ENCODE measurements at places on chromosomes 5 and 9.

DNA sequence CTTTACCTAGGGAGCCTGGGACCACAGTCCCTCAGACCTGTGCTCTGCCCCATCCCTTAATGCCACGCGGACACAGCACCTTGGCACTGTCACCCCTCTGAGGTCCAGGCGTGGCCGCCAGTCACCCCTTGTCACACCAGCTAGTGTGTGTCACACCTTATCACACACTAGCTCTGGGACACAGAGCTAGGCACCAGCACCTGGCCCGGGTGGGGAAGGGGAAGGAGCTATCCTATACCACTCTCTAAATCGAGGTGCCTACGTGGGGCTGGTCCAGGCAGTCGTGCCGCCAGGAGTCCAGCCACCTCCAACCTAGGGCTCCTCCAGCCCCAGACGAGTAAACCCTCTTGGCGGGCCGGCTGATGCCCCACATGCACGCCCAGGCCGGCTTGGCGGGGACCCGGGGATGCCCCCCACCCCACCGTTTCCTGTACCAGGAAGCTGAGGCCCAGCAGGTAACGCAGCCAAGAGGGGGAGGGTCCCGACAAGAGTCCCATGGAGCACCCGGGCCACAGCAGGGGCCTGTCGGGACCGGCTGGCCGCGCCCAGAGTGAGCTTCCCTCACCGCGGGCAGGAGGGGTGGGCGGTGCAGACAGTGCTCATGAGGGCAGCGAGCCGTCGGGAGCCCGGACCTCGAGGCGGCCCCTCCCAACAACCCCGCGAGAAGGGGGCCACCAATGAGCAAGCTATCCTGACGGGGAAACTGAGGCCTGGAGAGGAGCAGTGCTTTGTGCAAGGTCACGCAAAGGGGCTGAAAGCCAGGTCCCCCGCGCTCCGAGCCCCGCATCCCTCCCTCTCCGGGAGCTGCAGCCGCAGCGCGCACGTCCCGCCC lies 550 bp downstream of the CORO2A start:
- peak; percentile 14 for DNase-seq

DNA sequence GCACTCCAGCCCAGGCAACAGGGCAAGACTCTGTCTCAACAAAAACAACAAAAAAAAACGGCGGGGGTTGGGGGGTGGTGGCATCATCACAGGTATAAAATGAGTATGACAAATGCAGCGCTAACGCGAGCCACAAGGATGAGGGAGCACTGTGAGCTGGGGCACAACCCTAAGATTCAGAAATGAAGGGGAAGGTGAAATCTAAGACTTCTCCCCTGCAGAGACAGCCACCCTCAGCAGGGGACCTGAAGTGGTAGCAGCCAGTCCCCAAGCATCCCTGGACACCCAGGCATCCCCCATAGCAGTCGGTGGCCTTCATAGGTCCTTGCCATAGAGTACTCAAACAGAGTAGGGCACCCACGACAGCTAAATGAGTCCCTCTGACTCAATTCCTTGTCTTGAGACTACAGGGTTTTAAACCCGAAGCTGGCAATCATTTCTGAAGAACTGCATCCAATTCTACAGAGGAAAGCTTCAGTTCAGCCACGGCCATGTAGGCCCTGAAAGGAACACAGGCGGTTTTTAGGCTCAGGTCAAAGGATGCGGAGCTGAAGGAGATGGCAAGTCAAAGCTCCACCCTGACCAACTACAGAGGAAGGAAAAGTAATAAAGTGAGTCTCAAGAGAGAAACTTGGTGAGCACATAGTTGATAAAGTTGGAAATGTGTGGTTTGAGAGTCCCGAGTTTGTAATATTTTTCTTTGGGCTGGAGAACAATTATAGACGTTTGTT lies 50.3 kb downstream of the MYO10 start:
- DNase-seq = no peak

DNA sequence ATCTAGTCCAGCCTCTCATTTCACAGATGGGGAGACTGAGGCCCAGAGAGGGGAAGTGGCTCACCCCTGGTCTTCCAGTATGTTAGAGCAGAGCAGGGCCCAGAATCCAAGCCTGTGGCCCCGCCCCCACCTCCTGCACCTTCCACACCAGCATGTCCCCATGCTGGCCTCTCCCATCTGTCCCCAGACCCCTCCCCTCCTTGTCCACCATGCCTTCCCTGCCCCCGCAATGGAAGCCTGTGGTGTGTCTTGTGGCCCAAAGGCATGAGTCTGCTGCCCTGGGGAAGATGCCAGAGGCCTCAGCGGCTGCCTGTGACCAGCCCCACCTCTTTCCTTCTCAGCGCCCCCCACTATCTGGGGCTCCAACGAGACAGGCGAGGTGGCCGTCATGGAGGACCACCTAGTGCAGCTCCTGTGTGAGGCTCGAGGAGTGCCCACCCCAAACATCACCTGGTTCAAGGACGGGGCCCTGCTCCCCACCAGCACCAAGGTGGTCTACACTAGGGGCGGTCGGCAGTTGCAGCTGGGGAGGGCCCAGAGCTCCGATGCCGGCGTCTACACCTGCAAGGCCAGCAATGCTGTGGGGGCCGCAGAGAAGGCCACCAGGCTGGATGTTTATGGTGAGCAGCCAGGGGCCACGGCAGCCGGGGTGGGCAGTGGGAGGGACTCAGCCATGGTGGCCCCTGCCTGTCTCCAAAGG lies 87.2 kb downstream of the HMCN2 start:
- DNase-seq = no peak

DNA sequence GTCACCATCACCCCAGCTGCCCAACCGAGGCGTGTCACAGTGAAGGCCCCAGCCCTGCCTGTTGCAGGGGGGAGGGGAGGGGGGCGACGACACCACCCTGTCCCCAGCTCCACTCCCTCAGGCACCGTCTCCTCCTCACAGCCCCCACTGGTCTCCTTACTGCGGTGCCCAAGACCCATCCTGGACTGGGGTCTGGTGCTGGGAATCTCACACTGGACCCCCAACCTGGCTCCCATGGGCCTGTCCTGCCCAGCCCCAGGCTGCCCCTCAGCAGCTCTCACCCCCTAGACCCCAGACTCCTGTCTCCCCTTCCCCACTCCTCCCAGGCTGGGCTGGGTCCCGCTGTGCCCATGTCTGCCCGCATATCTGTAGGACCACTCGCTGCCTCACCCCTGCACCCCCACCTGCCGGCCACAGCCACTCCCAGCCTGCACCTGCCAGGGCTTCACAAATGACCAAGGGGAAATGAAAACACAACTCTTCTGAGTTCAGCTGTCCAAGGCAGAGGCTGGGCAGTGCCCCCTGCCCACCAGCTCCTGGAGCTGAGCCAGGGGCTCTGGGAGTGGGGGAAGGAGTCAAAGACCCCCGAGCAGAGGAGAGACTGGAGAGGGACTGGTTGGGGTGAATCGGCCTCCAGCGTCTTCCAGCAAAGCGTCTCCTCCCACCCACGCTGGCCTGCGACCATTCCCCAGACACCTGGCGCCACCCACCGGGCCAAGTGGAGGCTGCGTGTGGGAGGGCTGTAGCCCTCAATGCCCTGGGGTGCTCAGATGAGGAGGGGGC lies 32.6 kb upstream of the EGFL7 start:
- peak; percentile 31 for DNase-seq

DNA sequence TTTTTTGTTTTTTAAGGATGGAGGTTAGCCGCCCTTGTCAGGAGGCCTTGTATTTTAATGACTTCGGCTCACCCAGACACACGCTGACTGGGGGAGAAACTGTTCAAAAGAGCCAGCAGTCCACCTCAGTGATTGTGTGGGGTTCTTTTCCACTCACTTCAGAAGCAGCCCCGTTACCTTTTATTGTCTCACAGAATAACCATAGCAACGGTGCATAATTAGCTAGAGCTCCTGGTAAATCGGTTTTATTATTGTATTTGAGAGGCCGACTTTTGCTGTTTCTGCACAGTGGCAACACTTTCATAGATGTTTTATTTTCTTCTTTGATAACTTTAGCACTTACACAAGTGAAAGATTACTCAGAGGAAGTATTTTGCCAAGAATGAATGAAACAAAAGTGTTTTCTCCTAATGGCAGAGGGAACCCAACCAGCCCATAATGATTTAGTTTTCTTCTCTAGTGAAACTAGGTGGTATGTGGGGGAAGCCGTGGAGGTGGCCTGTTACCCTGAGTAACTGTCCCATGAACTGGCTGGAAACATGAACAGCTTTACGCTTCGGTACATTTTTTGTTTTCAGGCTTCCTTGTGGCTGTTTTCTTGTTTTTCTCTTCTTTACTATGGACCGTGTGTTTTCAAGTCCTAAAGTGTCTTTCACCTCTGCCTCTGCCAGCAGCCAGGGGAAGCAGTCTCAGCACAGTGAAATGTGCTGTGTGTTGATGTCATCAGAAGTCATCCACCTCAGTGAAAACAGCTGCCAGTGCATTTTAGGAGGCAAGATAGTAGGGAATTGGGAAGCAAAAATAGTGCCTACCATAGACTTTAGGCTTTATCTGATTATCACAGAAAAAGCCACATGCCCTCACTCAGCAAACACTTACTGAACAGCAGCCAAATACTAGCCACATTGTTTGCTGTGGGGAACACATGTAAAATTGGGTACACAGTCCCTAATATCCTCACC lies 414.7 kb downstream of the KDM4C start:
- DNase-seq = no peak
